G401 (cell line): ENCODE measurements at places on chromosomes 12 and 14. TPM values are rescaled to one million over a fixed set of nuclear protein-coding genes. Genes with fewer than 3 reads are reported as not detected.

GRCh38 chr12:66538970-66539369 lies 139.9 kb downstream of the GRIP1 start:
- DNase-seq = no peak

DNA sequence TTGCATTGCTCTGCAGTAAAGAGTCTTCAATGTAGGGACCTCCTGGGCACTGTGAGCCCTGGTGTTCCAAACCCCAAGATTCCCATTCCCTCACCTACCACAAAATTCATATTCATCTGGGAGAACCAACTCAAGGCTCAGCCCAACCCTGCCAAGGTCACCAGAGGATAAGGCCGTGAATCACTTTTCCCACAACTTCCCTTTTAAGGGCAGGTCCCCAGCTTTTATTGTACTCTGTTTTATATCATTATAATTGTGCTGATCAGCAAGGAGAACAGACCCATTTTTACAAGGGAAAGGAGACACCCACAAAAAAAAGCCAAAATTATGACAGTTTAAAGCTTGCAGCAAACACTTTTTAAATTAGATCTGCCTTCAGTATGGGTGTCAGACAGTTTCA lies 363.0 kb upstream of the FKBP4 start:
- no peak for DNase-seq

- no peak for DNase-seq
Observed at GRCh38 chr12:49767333-49767732, 26.0 kb downstream of the TMBIM6 start.

GRCh38 chr12:75813072-75813471 lies 218.5 kb downstream of the PHLDA1 start:
- no peak for DNase-seq

DNA sequence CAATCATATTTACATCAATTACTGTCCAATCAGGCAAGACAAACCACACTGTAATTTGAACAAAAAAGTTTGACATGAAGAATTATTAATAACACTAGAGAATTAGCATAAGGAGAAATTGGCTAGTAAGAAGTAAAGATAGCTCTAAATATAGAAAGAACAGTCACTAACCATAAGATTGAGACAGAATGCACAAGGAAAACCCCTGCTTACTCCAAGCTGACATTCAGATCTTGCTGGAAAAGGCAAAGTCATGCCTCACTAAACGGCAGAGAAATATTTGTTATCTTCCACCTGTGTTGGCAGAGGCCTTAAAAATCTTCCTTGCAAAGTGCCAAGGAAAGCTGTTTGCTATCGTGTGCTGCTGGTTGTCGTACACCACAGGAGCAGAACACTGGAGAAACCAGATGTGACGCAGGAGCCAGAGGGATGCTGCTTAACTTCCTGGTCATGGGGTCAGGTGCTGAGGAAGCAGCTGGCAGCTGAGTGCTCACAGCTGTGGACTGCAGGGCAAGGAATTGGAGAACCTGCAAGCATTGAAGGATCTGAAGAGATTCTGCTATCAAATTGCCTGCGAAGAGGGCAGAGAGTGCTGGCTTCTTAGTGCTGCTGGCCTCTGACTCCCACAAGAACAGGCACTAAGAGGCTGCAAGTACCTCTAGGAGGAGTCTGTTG lies 1323.3 kb downstream of the LRFN5 start:
- DNase-seq = no peak

GRCh38 chr14:95725685-95726336 lies 11.9 kb upstream of the TCL1A start:
- DNase-seq = no peak

- DNase-seq = no peak
Observed at GRCh38 chr12:53803194-53803593, 51.4 kb upstream of the CISTR start.

DNA sequence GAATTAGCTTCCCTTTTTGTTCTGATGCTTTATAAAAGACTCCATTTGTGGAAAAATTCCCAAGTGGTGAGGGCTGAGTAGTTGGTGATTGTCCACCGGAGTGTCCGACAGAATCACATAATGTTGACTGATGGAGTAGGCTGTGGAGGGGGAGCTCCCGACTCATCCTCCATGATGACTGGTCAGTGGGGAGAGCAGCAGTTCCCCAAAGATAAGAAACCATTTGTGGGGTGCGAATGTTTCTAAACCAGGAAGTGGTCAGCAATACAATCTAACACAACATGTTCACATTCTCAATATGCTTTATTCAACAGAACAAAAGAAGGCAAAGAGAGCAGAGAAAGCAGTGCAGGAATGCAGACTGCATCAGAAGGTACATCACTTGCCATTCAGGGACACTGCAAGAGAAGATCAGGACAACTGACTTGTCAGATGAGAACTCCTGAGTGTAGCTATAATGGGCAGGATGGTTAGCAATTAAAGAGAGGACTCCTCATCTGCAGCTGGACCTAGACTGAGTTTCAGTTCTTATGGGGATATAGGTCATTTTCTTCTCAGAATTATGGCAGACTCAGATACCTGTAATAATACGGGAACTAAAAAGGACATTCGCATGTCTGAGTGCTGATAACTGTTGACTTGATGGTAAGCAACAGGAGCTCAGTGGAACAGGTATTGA lies 5.4 kb downstream of the KRT6B start:
- no peak for DNase-seq

The TSHR gene
- not detected in 2 replicates for total RNA-seq

The BICDL1 gene
- total RNA-seq = 13.5 and 14.2 TPM in 2 replicates

The NUDT4 gene
- 35.2 and 65.6 TPM in 2 replicates for total RNA-seq

DNA sequence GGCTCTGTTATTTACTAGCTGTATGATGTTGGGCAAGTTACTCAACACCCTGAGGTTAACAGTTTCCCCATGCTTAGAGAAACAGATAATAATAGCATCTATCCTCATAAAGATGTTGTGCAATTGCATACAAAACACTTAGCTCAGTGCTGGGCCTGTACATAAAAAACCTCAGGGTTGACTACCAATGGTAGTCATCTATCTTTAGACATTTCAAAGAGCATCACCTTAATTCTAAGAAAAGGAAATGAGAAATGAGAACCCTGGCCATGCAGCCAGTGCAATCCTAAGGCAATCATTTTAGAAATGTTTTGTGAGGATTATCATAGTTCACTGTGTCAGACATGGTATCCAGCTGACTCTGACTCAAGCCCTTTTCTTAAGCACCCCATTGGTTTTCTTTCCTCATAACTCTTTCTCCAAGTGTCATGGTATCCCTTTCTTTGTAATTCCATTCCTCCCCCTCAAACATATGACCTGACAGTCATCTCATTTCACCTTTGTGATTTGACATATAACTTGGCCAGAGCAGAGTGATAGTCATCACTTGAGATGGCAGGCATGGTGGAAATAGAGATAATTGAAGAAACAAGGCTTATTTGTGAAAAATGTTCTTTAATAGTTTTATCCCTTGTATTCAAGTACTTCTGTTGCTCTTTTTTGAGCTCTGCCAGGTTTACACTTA lies 29.5 kb upstream of the OSBPL8 start:
- no peak for DNase-seq

DNA sequence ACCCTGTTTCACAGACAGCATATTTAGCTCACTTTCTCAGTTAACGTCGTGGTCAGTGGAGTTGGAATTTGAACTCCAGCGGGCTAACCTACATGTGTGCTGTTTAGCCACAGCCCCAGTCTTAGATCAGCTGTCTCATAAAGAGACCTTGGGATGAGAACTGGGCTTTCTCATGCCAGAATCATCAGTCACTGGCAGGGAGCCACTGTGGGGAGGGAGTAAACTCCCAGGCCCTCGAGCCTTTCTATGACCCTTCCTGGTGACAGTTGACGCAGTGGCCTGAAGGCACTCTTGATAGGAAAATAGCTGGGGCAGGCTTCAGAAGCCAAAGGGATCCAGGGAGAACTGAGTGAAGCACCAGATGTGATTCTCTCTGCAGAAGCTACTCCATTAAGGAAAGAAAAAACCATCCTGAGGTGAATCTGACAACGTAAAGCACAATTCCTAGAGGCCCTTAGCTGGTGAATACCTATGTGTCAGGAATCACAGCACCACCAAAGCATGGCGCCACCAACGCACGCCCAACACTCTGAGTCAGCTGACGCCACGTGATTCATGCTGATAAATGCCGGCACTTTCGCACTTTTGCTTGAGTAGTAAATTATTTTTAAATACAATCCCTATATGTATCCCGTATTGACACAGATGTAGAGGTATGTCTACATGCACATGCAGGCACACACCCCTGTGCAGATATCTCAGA lies 279.6 kb upstream of the TMEM132C start:
- no peak for DNase-seq

DNA sequence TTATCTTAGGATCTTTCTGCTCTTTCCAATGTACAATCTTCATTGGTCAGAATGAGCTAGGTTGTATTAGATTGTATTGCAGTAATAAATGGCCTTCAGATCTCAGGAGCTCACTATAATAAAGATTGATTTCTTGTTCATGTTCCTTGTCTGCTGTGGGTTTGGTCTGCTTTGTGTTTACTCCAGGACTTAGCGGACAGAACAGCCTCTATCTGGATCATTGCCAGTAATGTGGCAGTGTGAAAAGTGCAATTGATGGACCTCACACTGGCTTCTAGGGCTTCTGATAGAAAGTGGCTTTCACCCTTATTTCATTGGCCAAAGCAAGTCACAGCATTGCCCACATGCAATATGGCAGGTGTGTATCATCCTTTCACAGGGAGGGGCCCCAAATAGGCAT lies 81.2 kb downstream of the BTG1 start:
- no peak for DNase-seq

- DNase-seq = no peak
Observed at GRCh38 chr14:69398818-69399210, 322 bp downstream of the SLC39A9 start.

DNA sequence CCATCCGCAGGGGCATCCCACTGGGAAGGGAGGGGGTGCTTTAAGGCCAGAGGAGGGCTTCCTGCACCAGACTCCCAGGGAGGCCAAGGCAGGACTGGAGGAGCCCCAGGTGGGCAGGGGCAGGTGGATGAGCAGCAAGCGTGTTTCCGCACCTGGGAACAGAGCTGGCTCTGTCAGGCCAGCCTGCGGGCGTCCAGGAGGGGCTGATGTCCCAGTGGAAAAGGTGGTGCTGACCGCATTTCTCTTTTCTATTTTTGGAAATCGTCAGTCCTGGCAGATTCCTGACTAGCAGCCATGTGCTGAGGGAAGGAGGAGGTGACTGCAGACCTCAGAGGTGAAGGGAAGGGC lies 27.2 kb downstream of the CHGA start:
- no peak for DNase-seq

GRCh38 chr12:58086930-58087329 lies 145.6 kb downstream of the ATP23 start:
- DNase-seq = no peak

DNA sequence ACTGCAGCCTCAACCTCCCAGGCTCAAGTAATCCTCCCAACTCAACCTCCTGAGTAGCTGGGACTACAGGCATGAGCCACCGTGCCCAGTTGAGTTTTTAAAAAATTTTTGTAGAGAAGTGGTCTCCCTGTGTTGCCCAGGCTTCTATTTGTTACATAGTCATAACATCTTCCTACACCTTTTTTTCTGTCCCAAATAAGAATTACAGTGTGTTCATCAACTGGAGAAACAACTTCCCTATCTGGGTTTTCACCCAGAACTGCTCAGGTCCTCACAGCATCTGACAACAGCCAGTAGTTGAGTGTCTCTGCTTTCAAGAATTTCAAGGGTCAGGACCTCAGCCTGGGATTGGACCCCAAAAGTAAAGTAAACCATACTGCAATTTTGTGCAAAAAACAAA lies 235.2 kb upstream of the AMIGO2 start:
- DNase-seq = no peak

DNA sequence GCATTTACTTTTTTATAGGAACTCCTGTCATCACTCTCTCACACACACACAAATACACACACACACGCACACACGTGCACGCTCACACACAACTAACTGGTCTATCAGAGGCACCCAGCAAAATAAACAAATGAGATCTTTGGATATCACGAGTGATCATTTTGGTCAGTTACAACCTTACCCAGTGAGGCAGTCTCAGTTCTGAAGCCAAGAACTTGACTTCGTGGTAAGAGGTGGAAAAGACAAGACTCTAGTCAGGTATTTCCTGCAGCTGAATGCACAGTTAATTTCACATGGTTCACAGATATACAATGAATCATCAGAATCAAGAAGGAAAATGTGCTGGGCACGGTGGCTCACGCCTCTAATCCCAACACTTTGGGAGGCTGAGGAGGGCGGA lies 39.4 kb downstream of the ATF7 start:
- no peak for DNase-seq

GRCh38 chr12:46585854-46586621 lies 213.5 kb upstream of the SLC38A2 start:
- no peak for DNase-seq

DNA sequence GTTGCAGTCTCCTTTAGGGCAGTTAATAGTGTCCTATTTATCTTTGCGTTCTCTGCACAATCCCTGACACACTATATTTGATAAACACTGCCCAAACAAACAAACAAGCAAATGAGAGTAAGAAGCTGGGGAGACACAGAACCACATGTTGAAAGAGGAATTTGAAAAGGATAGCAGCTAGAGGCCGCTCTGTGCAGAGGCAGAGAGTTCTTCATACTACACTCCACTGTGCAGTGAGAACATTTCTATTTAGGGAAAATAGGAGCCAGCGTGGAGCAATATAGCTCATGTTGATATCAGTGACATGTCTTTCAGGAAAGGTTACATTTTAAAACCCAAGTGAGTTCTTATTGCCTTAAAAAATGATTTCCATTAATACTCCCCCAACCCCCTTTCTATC lies 140.3 kb upstream of the SEL1L start:
- no peak for DNase-seq

The ACVRL1 gene
- total RNA-seq = 1.8 and 2.9 TPM in 2 replicates

GRCh38 chr12:41438854-41439541 lies 250.9 kb downstream of the PDZRN4 start:
- DNase-seq = no peak

DNA sequence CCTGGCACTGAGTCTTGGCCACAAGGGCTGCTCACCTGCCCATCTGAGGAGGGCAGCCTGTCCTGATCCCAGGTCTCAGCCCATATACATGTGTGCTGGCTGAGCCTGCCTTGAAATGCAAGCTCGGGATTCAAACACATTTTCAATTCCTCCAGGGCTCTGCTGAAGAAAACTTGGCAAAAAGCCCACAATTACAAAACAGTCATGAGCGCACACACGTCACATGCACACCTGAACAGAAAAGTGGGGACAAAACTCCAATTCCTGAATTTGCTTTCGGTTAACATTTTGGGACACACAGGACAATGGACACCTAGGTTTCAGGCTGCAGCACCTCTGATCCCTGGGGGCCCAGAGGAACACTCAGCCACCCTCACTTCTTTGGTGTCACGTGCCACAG lies 113.9 kb downstream of the RBM19 start:
- DNase-seq = no peak

DNA sequence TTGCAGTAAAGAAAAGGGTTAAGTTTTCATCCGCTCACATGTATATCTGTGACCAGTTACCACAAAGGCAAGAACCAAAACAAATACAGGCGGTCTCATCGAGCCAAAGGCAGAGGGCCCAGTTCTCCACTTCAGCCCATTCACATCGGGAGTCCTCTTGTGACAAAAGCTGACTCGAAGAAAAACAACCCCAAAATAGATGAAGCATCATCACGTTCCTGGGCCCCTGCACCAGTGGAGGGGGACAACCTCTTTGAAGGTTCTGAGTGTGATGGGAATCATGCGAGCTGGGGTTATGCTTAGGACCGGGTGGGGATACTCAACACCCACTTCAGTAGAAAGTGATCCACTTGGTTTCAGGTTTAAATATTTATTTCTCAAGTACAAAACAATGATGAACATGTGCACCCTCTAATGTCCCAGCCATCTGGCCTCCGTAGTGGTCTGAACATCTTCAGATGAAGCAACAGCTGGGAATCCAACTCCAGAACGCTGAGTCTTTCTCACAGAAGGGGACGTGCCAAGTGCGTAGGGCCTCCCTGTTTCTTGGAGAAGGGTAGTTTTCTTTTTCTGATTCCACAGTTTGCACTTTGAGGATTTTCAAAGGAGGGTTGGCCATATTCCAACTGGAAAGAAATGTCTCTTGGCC lies 8.4 kb downstream of the GSC start:
- no peak for DNase-seq
